ENCODE measurements at places on chromosomes 3 and 15.

- no peak for DNase-seq
Measured at GRCh38 chr15:41278319-41278718, 47.3 kb downstream of the CHP1 start.

DNA sequence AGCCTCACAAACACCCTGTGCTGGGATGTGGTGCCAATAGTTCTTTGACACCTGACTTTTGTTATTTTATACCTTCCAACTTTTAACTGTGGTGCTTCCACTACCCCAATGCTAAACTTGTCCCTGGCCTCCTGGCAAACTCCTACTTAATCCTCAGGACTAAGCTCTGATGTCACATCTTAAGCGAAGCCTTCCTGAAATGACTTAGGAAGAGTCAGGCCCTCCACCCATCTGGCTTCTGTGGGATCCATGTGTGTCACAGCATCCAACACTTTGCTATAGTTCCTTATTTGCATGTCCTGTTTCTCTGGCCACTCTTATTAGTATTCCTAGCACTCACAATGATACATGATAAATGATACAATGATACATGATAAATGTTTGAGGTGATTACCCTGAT is 133.2 kb downstream of the FILIP1L start:
- DNase-seq: no peak

DNA sequence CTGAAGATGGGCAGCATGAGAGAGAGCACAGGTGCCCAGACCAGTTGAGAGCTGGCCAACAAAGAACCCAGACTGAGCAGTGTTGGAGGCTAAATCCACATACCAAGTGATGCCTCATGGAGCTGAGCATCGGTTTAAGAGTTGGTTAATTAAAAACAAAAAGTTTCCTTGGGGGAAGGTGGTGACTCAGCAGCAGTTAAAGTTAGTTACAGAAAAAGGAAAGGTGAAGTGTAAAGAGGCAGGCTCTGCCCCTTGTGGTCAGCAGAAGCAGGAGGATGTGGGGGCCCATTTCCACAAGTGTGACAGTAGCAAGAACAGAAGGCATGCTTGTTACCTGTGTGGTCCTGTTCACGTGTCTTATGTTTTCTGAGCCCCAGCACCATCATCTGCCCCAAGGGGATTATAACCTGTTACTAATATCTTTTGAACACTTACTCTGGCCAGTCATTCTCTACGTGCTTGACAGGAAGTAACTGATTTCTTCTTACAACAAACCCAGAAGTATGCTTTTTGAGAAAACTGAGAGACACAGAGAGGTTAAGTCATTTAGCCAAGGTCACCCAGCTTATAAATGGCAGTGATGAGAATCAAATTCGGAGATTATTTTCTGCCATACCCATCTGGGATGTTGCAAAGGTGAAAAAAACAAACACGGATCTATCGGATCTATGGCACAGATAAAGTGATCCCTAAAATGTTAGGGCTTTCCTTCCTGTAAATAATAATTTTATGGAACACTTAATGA is 91.0 kb downstream of the EPHB1 start:
- no peak for DNase-seq

DNA sequence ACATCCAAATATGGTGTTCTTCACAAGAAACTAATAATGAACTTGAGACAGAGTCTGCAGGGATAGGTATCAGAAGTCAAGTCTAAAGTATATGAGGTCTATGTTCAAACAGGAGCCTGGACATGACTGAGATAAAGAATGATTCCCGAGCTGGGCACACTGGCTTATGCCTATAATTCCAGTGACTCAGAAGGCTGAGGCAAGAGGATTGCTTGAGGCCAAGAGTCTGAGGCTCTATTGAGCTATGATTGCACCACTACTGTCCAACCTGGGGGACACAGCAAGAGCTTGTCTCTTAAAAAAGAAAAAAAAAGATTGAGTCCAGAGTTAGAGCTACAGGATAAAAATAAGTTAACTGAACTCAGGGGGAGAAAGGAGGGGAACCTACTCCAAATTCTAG is 246.5 kb downstream of the LRRN1 start:
- DNase-seq: no peak

DNA sequence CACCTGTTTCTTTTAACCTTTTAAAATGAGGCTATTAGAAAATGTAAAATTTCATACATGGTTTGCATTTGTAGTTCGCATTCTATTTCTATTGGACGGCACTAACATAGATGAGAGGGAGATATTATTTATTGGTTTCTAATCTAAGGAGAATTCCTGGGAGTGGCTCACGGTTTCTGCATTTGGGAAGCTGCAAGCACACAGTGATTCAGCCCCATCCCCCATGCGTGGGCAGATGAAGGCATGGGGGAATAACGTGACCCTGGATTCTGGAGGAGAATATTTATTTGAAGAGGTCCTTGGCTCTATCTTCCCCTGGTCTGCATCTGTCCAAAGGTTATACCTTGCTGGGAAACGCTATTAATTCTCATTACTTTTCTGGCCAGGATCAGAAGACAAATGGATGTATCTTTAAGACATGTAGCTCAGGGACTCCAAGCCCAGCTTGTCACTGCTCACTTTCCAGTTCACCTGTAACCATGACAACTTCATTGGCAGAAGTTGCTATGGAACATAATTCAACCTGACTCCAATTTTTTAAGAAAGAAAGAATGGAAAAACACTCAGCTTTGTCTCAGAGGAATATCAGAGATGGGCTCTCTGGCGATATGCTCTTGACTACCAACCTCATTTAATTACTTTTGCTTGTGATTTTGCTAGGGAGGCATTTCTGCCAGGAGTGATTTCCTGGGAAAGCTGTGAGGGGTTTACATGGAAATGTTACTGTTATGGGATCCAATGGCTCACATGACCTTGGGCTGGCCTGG is 27.2 kb upstream of the POMGNT2 start:
- DNase-seq: no peak

DNA sequence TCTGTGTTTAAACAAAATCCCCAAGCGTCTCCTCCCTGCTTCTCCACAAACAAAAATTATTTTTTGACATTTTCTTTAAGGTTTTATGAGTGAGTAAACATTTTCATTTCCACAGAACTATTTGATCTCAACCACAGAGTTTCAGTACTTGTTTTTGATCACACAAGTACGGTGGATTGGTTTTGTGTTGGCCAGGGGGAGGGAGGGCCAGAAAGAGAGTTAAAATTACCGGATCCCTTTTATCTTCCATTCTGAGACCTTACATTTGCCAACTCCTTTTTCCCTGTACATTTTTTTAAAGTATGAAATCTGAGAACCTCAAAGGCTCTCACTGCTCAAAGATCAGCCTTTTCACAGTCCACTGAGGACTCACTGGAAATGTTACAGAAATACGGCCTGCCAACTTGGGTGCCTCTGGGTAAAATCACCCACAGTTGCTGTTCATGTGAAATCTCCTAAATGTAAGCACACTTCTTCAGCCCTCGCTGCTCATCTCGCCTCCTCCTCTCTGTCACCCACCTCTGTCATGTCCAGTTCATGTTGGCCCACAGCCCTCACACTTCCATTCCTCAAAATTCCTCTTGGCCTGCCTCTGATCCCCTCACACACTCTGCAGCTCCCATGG is 1.7 kb downstream of the HOMER2 start:
- DNase-seq: no peak

GRCh38 chr3:44948239-44948638 is 27.7 kb downstream of the ZDHHC3 start:
- DNase-seq: no peak

DNA sequence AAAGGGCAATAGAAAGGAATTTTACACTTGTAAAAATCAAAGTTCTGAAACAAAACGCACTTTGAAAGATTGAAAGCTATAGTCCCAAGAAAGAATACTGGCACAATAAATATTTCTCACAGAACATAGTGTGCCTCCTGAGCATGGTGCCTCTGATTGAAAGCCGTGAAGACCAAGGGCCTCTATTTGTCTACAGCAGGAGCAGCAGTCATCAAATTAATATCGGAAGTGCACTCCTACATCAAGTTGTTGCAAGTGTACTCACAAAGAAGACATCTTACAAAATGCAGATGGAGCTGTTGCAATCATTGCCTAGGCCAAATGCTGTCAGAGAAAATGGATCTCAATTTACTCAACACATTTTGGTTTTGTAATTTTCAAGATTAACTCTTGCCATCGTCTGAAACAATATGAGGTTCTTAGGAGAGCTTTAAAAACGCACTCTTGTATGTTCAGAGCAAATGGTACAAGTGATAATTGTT is 9.2 kb upstream of the WDR49 start:
- DNase-seq: no peak
